ENCODE measurements at places on chromosomes 2 and 18.

GRCh38 chr2:232363784-232364615 lies 14.6 kb upstream of the ALPP start:
- DNase-seq: no peak

- no peak for DNase-seq
These were observed 134.7 kb downstream of the TPGS2 start for GRCh38 chr18:36693931-36694620.

DNA sequence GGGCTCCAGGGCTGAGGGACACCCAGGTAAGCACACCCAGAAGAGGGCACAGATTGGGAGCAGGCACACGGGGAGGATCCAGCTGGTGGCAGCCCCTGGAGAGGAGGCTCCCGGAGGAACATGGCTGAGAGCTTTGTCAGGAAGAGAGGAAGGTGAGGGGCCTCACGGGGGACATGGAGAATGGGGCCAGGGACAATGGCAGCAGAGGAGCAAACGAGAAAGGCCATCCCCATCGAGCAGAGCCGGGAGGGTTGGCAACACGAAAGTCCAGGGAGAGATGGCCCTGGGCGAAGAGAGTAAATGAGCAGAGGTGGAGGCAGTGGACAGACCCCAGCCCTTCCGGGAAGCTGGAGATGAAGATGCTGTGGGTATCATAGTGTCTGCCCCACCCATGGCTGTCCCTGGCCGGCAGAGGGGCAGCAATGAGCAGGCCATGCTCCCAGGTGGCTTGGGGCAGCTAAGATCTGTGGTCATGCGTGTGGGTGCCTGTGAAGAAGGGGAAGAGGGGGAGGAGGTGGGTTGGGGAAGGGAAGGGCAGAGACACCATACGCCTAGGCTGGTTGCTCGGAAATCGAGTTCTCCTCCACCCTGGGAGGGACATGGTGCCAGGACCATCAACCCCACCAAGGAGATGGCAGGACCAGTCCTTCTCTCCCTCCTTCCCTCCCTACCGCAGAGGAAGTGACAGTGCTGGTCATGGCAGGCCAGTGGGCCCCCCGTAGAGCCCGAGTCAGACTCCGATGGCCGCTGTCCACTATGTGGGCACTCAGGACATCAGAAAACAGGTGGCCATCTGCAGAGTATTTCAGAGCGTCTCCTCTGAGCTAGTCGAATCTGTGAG lies 191.7 kb downstream of the NDUFA10 start:
- DNase-seq: no peak

- DNase-seq: no peak
These were observed 7.2 kb upstream of the NEURL3 start for GRCh38 chr2:96512341-96512740.

- no peak for DNase-seq
These were observed 29.2 kb downstream of the TMEM177 start for GRCh38 chr2:119708241-119708640.

DNA sequence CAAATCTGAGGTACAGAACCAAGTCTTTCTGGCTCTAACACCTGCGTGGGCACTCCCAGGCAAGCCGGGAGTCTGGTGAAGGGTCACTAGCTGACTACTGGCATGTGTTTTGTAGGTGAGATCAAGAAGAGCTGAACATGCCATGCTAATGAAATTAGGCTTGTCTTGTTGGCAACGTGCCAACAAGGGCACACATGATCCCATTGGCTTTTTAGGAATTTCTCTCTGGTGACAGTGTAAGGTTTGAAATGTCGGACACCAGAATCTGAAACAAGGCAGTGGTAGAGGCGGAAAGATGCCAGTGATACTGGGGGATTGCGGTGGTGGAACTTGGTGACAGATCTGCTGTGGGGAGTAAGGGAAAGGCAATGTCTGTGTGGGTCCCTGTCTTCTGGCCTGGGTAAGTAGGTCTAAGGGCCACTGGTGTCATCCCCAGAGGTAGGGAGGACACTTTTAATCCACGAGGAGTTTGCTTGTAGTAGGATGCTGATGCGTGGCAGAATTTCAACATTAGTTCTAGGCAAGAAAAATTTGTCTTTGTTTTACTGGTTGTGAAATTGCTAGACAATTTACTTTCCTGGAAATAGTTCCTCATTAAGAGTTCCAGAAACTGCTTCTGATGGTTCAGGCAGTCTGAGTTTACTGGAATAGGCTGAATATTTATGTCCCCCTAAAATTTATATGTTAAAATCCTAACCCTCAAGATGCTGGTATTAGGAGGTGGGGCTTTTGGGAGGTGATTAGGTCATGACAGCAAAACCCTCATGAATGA lies 52.6 kb upstream of the ACMSD start:
- DNase-seq: no peak

DNA sequence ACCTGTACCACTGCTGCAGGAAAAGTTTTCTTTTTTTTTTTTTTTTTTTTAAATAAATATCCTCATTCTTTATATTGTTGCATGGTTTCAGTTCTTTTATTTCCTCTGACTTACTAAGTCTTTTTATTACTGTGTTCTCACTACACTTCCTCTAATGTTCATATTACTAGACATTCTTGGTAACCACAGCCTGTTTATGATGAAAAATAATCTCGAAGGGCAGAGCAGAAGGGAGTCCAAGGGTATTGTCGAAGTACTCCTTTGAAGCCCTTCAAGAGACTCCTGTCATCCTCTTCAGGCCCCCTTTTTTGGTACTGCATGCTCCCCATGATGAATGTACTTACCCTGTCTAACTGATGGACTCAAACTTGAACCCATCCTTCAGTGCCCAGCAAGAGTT lies 61.2 kb downstream of the RND3 start:
- no peak for DNase-seq

- DNase-seq: no peak
These were observed 60.7 kb downstream of the TTC27 start for GRCh38 chr2:32688541-32688940.

DNA sequence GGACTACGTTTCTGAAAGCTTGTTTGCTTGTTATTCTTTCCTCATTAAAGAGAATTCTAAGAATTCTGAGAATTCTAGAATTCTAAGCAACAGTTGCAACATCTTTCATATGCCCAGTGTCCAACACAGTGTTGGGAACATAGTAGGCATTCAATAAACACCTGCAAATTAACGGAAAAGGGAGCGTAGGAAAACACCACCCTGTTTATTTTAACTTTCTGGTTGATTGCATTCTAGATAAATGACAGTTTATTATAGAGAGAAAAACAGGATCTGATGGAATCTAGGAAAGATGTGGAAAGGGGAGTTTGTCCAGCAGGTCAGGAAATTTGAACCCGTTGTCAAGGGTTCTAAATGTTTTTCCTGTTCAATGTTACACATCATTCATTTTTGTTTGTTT lies 24.2 kb upstream of the EFEMP1 start:
- no peak for DNase-seq

GRCh38 chr2:128445523-128445900 lies 126.8 kb upstream of the HS6ST1 start:
- no peak for DNase-seq

- DNase-seq: no peak
These were observed 90.6 kb downstream of the MDH1 start for GRCh38 chr2:63679252-63679855.

DNA sequence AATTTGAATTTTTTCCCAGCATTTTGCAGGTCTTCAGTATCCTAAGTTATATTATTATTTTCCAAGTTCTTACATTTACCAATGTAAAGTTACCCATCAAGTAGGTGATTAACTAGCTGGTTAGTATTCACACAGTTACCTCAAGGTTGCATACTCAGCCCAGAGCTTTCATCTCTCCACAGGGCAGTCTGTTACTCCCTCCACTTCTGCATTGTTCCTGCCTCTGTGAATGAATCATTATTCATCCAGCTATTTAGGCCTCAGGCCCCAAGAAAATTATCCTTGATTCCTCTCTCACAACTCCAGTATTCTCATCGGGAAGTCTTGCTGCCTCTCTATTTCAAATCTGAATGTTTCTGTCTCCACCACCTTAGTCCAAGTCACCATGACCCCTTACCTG lies 92.2 kb downstream of the SMC6 start:
- no peak for DNase-seq
